Uterus (tissue), 4 donors: ENCODE measurements at places on chromosomes 4 and X. TPM values are rescaled to one million over a fixed set of nuclear protein-coding genes. Genes with fewer than 3 reads are reported as not detected.

Gene TLR6
- total RNA-seq: 5.8 TPM

Gene GAB1
- total RNA-seq: 50.4 TPM

Gene IKBKG
- total RNA-seq: 2.6 TPM

DNA sequence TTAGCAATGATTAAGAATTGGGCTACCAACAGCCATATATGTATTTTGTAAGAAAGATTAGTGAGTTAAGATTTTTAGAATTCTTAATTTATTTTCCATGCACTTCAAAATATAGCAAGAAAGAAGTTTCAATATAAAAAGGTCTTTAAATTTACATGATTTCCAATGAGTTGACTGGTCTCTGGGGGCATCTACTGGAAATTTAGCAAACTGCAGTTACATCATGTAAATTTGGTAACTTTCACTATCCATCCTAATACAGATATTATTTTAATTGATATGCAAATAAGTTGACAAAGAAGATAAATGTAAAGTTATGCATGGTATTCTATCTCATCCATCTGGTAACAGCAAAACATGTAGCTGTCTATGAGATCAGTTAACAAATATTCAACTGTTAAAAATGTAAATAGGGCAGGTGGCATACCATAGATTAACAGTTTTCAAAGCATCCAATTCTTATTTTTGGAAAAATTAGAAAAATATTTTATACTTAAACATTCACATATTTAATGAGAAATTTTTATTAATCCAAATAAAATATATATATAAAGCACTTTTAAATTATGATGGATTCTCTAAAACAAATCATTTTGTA lies 29.1 kb downstream of the TTC29 start:
- DNase-seq: no peak

Gene ZNF280C
- 3.5 TPM for total RNA-seq
